Ureter (tissue), 1 donor: ENCODE measurements at places on chromosomes 5 and 9. TPM values are rescaled to one million over a fixed set of nuclear protein-coding genes. Genes with fewer than 3 reads are reported as not detected.

Gene RNF183
- 0.96 TPM for total RNA-seq

Gene GOLM1
- 54.5 TPM for total RNA-seq

Gene TMEM203
- 36.2 TPM for total RNA-seq

Gene RFESD
- total RNA-seq: 4.5 TPM

Gene FBLL1
- 0.83 TPM for total RNA-seq

GRCh38 chr9:126327006-126327713, 531 bp downstream of the MVB12B start:
- no peak for DNase-seq

DNA sequence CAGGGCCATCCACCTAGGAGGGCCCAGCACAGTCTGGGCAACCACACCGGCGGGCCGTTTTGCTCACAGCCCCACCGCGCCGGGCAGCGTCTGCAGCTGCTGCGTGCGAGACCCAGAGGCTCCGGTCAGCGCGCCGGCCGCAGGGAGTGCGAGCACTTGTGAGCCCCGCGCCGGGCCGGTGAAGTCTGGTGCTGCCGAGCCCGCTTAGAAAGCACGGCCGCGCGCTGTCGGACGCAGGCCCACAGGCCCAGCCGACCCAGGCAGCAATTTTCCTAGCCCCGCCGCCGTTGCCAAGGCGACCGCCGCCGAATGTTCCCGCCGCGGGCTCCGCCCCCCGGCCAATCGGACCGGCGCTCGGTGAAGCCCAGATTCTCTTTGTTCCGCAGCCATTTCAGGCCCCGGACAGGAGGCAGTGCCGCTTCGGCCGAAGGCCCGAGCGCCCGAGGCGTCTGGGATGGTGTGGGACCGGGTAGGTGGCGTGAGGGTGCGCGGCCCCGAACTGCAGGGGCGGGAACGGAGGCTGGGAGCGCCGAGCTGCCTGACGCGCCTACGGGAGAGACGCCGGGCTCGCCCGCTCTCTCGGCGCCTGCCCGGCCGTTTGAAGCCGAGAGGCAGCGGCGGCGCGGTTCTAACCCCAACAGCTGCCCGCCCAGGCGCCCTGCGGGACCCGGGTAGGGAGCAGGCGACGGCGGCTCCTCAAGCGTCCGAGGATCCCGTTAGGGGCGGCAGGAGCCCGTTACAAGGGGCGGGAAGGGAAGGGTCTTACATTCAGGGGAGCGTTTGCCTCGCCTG, at the start of gene TNPO1:
TSS of gene TNPO1 (plus strand) at position 378 of the 792 bp plus-strand sequence. CDS start at position 455, 77 bp downstream.
- peak; percentile 94 for DNase-seq

- no peak for DNase-seq
Measured at GRCh38 chr5:1240496-1241260, 15.5 kb downstream of the SLC6A18 start.

GRCh38 chr9:20197976-20198685, 409.3 kb upstream of the SLC24A2 start:
- DNase-seq: no peak

GRCh38 chr5:132658381-132659302, 669 bp downstream of the IL13 start:
- no peak for DNase-seq

DNA sequence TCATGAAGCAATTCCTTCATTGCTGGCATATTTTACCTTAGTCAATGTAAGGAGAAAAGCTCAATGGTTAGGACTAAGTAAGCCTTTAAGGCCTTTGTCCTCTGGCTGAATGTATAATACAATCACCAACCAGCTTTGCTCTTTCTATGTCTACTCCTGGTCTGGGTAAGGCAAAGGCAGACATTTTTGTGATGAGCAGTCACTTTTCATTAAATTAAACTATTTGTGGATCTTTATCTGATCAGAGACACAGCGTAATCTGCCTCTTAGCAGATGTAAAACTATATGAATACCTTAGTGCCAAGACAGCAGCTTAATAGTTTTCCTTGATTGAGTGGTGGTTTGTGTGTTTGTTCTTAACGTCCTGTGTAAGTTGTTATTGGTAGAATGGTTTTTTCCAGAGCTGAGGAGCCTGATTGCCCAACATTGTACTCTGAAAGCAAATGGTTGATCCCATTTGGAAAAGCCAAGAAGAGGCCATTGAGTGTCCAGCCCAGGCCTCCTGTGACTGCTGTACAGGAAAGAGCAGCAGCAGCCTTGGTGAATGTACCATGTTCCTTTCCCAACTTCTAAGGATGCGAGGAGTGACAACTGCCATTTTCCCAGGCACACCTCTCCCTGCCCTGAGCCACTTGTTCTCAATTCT, 16.5 kb upstream of the CXXC5 start:
- no peak for DNase-seq

GRCh38 chr9:12554636-12555035, 138.5 kb upstream of the TYRP1 start:
- DNase-seq: no peak

GRCh38 chr5:52469420-52469819, 318.3 kb upstream of the ITGA1 start:
- DNase-seq: no peak

DNA sequence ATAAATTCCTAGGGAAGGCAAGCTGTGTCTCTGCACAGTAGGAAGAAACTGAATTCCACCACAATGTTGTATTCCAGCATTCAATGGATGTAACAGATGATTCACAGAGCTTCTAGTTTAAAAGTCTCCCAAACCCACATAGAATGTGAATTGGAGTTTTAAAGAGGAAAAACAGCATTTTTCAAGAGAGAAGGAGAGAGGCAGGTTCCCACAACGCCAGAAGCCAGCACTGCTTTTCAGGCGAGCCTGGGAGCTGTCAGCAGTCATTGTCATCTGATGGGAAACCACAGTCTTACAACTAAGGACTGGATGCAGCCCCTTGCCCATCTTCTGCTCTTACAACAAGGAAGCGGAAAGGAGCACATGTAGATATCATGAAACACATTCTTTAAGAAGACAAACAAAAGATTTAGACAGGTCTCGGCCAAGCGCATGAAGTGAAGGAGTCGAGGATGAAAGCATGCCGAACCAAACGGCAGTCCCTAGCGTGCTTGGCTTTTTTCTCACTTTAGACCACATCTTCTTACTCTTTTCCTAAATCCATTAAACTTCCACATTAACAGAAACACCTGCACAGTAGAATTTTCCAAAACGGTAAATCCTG, 638 bp downstream of the DIRAS2 start:
- DNase-seq: no peak

- DNase-seq: no peak
Measured at GRCh38 chr5:140882591-140882899, 621 bp downstream of the PCDHA13 start.

GRCh38 chr5:132445640-132445923, 45.0 kb downstream of the IRF1 start:
- no peak for DNase-seq

DNA sequence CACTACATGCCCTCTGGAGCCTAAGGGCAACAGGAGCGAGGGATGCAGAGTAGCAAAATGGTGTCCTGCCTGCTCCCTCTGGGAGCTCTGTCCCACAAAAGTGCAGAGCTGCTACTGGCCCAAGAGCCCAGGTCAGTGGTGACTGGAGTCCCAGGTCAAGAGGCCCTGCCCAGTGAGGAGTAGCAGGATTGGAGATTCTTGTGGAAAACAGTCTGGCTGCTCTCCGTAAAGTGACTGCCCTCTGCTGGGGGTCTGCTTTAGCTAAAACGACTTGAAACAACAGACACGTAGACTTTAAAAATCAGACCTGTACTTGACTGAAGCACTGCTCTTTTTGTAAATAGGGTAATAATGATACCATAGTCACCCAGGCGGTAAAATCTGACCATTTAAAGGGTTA, 917.0 kb downstream of the MAT2B start:
- DNase-seq: no peak

GRCh38 chr5:1794901-1795290, 4.7 kb downstream of the MRPL36 start:
- no peak for DNase-seq

DNA sequence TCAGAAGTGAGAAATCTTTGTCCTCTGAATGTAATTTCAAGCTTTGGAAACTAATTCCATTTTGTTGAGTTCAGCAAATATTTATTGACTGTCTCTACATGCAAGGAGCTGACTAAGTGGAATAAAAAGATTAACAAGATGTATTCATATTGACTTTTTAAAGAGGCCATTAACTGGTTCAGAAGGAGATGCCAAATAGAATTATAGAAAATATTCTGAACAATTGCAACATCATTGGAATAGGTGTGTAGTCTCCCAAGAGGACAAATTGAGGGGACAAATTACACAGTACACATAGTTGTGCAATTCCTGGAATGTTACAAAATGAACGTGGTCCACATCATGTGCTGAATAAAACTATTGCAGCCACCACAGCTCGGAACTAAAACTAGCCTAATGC, 224.2 kb downstream of the NPR3 start:
- no peak for DNase-seq

DNA sequence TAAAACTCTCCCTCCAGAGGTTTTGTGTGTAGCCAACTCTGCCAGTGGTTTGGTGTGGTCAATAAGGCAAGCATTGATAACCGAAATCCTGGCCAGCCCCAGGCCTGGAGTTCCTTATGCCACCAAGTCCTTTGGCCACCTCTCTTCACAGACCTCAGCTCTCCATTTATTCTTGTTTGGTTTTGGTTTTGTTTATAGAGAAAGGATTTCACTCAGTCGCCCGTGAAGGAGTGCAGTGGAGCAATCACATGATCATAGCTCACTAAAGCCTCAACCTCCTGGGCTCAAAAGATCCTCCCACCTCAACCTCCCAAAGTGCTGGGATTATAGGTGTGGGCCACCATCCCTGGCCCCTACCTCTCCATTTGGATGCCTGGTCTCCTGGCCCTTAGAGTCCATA, 55.4 kb upstream of the PPARGC1B start:
- no peak for DNase-seq

DNA sequence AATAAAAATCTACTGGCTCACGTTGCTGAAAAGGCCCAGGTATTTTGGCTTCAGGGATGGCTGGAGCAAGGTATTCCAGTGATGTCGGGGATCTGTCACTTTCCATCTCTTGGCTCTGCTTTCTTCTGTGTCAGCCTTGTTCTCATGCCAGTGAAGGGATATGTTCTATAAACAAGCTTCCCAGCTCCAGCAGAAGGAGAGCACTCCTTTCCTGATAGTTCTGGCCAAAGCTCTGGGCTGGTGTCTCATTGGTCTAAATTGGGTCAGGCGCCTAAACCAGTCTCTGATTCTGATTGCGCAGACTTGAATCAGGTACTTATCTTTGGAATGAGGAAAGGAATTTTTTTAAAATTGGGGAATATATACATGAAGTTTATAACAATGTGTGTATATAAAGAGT, 5.1 kb downstream of the SNX30 start:
- DNase-seq: no peak

DNA sequence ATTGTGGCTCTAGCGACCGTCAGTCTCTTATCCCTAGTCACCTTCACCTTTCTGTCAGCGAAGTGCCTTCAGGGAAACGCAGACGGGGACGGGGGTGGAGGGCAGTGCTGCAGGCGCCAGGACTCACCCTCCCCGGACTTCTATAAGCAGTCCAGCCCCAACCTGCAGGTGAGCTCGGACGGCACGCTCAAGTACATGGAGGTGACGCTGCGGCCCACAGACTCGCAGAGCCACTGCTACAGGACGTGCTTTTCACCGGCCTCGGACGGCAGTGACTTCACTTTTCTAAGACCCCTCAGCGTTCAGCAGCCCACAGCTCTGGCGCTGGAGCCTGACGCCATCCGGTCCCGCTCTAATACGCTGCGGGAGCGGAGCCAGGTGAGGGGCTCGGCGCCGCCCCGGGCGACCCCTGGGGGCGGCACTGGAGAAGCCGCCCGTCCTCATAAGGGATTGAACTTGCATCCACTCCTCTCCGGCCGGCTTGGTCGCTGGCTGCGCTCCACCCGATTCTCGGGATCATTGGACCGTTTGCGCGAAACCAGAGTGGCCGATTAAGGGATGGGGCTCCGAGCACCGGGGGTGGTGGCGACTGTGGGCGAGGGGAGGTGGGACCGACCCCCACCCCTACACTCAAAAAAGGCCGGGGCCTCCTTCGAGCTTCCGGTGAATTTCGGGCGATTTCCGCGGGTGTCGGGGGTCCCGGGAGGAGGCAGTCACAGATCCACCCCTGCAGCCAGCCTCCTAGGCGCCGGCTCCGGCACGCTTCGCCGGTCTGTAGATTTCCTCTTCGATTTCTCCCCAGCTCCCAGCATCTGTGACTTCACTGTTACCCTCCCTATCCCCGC, 2.7 kb downstream of the PCDHGC5 start:
- DNase-seq: peak; percentile 40

- DNase-seq: no peak
Measured at GRCh38 chr9:110148384-110148783, 59.6 kb downstream of the C9orf152 start.
